ENCODE measurements at places on chromosomes 3 and 15. TPM values are rescaled to one million over a fixed set of nuclear protein-coding genes. Genes with fewer than 3 reads are reported as not detected.

DNA sequence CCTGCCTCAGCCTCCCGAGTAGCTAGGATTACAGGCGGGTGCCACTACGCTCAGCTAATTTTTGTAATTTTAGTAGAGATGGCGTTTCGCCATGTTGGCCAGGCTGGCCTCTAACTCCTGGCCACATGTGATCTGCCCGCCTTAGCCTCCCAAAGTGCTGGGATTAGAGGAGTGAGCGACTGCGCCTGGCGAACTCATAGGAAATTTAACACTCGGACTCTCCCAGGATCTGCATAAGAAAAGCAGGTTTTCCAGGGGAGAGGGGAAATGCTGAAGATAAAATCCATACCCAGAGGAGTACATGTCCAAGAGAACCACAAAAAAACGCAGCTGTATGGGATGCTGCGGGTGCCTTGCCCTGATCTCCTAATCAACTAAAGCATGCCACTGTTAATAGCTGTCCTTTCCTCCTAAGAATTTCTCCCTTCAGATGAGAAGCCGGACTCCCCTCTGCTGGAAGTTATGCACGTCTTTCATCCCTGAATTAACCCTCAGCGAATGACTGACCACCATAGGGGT, 25.3 kb upstream of the TGFBR2 start:
- DNase-seq: no peak

GRCh38 chr15:79897701-79898113, 893 bp upstream of the MTHFS start:
- DNase-seq: no peak

DNA sequence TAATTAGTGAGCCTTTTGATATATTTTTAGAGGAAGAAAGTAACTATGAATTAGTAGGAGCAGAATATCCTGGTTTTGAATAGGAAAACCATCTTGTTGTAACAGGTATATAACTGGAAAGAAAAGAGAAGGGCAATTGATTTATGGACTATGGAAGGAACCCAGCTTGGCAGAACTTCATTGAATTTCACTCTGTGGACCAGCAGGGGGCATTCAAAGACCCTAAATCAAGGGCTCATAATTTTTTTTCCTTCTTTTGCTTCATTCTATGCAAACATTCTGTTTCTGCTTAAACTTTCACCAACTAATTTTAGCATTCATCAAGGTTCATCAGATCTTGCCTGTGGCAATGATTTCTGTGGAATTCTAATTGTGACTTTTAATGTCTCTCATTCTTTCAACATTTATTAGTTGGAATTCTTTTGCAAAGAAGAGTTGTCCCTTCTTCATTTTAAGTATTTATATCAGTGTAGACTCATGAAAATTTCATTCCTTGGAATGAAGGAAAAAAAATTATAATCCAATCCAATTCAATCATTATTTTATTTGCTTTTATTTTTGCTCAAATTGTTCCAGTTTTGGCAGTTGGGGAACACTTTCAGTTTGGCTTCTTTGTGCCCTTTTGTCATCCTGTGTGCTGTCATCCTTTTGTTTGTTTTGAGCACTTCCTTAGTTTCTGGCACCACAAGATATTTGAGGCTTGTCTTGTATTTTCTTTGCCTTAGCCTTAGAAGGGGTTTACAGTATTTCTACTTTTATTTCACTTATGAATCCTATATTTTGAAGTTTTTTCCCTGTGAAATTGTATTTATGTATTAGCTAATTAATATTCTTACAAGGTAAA, 30.4 kb downstream of the NXPE3 start:
- peak; percentile 66 for DNase-seq

- no peak for DNase-seq
Observed at GRCh38 chr3:151350656-151351055, 21.3 kb upstream of the P2RY13 start.

DNA sequence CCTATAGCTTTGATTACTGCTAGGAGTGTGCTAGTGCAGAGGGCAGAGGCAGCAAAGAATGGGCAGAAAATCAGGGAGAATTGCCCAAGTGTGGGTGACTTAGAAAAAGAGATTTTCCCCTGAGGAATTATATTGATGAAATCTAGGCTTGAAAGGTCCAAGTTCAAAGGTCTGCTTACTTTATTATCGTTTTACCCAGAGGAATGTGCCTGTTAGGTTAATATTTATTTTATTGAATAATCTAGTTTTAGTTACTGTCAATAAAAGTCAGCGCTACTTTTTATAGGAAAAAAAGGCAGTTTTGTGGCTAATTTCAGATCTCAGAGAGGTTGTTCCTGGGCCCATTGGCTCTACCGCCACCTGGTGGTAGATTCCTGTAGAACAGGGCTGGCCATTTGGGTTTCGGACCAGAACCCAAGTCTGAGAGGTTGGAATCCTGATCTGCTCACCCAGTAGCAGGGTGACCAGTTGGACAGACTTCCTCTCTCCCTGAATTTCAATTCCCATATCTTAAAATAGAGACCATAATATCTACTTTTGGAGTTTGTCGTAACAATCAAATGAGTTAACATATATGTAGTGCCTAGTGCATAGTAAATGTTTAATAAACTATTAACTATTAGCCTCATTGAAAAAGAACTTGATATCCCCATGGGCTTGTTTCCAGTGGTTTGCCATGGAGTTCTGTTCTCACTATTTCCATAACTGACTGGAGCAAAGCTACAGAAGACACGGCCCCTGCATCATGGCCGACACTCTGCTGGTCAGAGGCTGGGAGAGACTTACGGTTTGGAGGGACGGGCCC, 62.7 kb upstream of the ZNF148 start:
- DNase-seq: peak; percentile 71

DNA sequence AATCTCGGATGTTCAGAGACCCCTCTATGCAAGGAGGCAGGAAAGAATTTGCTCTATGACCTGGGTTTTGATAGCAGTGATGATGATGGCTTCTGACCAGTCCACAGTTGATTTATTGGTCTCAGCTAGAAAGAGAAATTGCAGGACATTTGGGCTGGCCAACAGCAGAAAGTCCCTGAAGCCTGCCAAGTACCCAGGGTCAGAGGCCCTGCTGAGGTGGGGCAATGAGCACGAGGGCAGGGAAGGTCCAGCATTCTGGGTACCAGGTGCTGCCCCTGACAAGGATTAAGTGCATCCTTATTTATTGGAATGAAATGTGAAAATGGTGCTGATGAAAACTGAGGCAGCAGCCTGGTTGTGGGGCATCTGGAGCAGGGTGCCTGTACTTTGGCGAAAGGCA, 19.8 kb downstream of the C3orf62 start:
- DNase-seq: no peak

DNA sequence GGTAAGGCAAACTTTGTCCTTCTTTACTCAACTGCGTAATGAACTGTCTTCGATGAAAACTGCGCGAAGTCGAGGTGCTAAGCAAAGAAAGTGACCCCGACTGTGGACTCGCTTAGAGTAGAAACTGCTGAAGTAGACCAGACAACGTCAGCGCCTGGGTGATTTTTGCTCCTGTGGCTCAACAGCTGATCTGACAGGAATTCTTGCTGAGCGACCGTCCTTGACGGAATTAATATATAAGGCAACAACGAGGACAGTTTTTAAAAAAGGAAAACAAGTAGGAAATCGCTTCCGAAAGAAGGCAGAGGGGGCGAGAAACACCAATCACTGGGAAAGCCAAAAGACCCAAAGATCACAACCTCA, 541 bp downstream of the RPS27L start:
- DNase-seq: peak; percentile 58

The MKRN2OS gene
- not detected for total RNA-seq

The PLSCR5 gene
- not detected for total RNA-seq

The EXD1 gene
- not detected for total RNA-seq

Data from fibroblast of the aortic adventitia (primary cell).